Stimulated activated CD4-positive, alpha-beta T cell treated with anti-CD3 and anti-CD28 coated beads, Interleukin-4, amount 100 ng/mL, for 1 hour (primary cell): ENCODE measurements at places on chromosomes 12 and 14.
A peak's percentile ranks its signal among the peaks of the same experiment; 100 is the strongest.

- no peak for DNase-seq
Measured at GRCh38 chr12:14111230-14111865, 129.9 kb upstream of the GRIN2B start.

- no peak for DNase-seq
Measured at GRCh38 chr14:103638594-103638993, 9.6 kb downstream of the KLC1 start.

- DNase-seq, result no peak
Measured at GRCh38 chr12:3032770-3033538, 44.2 kb upstream of the TSPAN9 start.

DNA sequence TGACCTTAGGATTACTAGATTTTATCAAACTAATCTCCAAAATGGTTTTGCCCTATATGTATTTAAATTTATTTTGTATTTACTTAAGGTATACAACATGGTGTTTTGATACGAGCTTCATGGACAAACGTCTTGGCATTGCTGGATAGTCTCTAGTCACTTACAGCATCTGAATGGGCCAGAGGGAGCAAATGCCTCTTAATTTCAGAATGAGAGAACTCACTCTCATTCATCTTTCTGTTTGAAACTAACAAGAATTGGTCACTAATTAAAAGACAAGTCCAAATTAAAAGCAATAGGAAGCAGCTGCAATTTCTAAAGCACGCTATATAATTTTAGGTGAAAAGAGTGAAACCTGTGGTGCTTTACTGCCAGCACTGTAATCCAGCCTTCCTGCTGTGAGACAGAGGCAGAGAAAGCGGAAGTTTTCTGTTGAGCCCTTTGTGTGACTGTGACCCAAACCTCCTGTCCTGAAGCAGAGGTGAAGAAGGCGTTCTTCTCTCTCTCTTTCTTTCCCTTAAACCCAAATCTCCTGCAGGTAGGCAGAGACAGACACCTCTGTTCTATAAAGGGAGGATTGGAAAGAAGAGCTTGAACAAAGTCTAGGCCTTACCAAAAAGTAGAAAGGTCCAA lies 184.6 kb upstream of the NAV3 start:
- no peak for DNase-seq

- no peak for DNase-seq
Measured at GRCh38 chr12:56086608-56087007, 6.6 kb downstream of the ERBB3 start.

- no peak for DNase-seq
Measured at GRCh38 chr12:7937833-7938506, 2.0 kb upstream of the SLC2A3 start.

GRCh38 chr12:107488666-107489065 lies 196.9 kb upstream of the PWP1 start:
- no peak for DNase-seq

GRCh38 chr12:67006610-67007009 lies 262.5 kb upstream of the CAND1 start:
- no peak for DNase-seq

GRCh38 chr14:74682169-74682952 lies 30.5 kb downstream of the AREL1 start:
- no peak for DNase-seq

DNA sequence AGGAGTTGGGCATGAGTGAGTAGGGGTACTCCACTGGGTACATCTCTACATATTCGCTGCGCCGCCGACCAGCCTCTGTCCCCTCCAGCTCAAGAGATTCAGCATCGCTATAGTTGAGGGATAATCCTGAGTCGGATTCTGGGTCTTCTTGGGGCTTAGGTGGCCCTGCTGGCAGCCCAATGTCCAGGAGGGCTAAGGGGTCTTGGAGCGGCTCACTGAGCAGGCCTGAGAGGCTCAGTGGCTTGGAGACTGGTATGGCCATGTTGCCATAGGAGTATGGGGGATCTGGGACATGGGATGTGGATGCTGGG lies 7.9 kb downstream of the NFE2 start:
- DNase-seq, result no peak

GRCh38 chr12:52469853-52470252 lies 3.8 kb downstream of the KRT6C start:
- DNase-seq, result no peak

DNA sequence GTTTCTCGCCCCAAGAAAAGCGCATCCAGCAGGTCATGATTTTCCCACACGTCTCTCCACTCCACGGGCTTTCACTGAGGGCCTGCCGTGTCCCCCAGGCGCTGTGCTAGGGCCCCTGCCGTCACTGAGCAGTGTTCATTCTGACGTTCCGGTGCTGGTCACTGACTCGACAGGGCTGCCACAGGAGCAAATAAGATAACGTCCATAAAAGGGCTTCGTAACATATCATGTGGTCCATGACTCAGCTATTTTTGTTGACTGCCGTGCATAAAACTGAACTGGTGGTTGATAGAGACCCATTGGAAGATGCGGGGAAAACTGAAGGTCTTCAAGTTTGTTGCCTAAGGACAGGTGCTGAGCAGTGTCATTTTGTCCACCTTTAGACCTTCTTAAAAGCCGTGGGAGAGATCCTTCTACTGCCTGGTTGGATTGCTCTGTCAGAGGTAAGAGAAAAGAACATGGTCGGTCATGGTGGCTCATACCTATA lies 46.3 kb downstream of the ADGRD1 start:
- DNase-seq, result no peak

GRCh38 chr14:77327111-77327510 lies 6.3 kb downstream of the GSTZ1 start:
- no peak for DNase-seq

- peak; percentile 24 for DNase-seq
Measured at GRCh38 chr12:47207340-47207717, 127.6 kb upstream of the AMIGO2 start.

DNA sequence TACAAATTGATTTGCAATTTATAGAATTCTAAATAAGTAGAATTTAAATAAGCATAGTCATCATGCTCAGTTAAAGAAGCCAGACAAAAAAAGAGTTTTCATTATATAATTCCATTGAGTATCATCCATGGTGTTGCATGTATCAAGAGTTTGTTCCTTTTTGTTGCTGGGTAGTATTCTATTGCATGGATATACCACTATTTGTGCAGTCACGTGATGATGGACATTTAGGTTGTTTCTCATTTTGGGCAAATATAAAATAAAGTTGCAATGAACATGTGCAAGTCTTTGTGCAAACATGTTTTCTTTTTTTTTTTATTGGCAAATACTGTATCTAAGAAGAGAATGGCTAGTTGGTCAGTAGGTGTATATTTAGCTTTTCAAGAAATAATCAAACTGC lies 186.2 kb upstream of the FRMD6 start:
- DNase-seq, result no peak
